Stimulated activated CD4-positive, alpha-beta T cell treated with anti-CD3 and anti-CD28 coated beads, Interleukin-15, amount 100 ng/mL, for 1 hour (primary cell): ENCODE measurements at places on chromosomes 16 and 17.

- DNase-seq = no peak
Measured at GRCh38 chr16:10961231-10961630, 16.9 kb downstream of the CLEC16A start.

DNA sequence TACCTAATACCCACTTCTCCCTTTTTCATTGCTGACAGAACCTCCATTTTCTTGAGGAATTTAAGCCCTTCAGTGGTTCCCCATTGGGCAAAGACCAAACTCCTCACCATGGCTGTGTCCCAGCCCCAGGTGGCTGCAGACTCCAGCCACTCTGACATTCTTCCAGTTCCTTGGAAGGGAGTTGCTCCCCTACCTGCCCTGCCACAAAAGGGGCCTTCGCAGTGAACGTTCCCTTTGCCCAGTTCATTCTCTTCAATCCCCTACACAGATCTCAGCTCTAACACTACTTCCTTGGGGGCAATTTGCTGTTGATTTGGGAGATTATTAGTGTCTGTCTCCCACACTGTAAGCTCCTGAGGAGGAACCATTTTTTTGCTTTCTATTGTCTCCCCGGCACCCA is 3.2 kb upstream of the AKTIP start:
- no peak for DNase-seq

- DNase-seq = no peak
Measured at GRCh38 chr17:82917699-82918345, 78.0 kb upstream of the ZNF750 start.

- no peak for DNase-seq
Measured at GRCh38 chr16:57411362-57411976, 6.9 kb downstream of the CCL17 start.

DNA sequence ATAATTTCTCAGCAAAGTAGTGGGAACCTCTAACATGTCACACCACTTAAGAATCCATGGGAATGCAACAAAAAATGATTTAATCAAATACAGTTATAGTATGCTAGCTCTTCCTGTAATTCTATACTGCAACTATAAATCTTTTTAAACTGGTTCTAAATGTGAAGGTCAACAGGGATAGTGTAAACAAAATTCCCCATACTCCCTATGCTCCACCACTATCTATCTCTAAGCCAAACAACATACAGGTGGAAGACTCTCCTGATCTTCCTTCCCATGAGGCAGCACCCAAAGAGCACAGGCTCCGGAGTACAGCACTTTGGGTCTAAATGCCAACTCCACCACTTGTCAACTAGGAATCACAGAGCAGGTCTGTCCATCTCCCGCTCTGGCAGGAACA is 4.4 kb downstream of the XPO6 start:
- DNase-seq = no peak

GRCh38 chr17:16085066-16085699 is 85.6 kb downstream of the TTC19 start:
- DNase-seq = no peak

DNA sequence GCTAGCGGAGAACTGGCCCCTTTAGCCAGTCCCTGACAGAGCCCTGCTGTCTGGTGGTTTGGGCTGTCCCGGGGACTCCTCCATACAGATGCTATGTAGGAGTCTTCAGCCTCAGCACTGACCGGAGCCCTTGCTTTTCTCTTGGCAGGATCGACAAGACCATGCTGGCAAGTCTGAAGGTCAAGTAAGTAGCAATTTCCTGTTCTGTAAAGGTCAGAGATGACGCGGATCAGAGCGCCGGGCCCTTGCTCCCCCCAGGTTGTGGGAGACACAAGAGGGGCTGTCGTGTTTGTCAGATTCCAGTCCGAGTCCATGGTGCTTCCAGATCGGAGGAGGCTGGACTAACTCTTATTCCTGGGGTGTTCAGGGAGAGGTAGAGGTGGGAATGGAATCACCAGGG is 4.1 kb downstream of the RAP1GAP2 start:
- no peak for DNase-seq

GRCh38 chr17:79565606-79566250 is 45.1 kb downstream of the RBFOX3 start:
- DNase-seq = no peak

GRCh38 chr16:30775131-30775391 is 11.9 kb downstream of the ZNF629 start:
- no peak for DNase-seq

DNA sequence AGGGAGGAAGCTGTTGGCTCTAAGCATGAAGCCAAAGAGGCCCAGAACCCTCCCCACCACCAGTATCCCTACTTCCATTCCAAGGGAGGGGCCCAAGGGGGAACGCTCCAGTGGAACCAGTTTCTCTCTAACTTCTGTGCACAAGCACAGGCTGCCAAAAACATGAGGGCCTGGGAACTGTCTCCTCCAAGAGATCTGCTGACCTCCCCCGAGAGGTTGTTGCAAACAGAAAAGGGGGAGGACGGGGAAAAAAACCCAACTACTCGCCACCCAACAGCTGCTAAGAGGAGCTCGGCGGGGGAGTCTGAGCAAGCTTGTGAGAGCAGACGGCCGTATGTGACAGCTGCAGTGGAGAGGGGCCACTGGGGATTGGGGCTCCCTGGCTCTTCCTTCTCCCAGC is 15.7 kb upstream of the SLC35B1 start:
- DNase-seq = no peak

DNA sequence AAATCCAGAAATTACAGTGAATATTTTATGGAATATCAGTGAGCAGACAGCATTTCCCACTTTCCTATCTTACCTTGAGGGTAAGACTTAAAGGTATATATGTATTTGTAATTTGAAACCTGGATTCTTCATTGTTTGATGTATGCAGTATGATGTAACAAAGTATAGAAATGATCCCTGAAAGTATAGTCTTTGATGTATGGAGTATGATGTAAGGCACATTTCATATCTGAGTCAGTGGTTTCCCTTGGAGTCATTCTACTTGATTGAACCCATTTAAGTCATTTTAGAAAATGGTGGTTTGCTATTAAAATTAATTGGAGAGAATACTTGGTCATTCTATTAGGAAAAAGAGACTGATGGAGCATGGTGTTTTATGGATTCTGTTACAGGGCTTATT is 10.1 kb downstream of the AMZ2 start:
- DNase-seq = no peak

DNA sequence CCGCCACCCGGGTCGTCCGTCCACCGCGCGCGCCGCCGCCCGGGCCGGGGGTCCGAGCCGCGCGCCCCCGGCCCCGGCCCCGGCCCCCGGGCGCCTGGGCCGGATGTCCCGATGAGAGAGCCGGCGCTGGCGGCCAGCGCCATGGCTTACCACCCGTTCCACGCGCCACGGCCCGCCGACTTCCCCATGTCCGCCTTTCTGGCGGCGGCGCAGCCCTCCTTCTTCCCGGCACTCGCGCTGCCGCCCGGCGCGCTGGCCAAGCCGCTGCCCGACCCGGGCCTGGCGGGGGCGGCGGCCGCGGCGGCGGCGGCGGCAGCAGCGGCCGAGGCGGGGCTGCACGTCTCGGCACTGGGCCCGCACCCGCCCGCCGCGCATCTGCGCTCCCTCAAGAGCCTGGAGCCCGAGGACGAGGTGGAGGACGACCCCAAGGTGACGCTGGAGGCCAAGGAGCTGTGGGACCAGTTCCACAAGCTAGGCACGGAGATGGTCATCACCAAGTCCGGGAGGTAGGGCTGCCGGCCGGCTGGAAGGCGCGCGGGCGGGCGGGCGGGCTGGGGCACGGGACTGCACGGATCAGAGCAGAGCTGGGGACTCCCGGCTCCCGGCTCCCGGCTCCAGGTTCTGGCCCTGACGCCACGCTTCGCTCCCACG is 548 bp downstream of the TBX2 start:
- DNase-seq = no peak

DNA sequence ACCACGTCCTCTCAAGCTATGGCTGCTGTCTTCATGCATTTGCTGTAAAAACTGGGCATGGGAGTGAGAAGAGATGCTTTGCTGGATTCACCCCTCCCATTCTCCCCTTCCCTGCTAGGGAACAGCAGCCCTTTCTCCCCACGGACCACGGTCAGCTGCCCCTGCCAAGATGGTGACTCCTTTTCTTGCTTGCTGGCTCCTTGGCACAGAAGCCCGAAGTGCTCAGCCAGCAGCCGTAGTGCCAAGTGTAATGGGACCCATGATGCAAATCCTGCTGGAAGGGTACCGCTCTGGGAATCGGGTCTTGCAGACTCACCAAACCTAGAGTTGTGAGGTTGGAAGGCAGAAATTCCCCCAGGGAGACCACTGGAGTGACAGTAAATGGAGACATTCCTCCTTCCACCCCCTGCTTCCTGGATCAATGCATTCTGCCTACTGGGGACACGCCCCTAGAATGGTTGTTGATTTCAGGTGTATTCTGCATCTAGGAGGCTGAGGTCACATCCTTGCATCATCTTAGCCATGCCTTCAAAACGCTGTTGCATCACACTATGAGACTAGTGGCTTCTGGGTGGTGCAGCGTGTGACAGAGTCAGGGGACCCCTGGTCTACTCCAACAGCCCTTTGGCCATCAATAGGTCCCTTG is 63.0 kb upstream of the CBX4 start:
- no peak for DNase-seq

DNA sequence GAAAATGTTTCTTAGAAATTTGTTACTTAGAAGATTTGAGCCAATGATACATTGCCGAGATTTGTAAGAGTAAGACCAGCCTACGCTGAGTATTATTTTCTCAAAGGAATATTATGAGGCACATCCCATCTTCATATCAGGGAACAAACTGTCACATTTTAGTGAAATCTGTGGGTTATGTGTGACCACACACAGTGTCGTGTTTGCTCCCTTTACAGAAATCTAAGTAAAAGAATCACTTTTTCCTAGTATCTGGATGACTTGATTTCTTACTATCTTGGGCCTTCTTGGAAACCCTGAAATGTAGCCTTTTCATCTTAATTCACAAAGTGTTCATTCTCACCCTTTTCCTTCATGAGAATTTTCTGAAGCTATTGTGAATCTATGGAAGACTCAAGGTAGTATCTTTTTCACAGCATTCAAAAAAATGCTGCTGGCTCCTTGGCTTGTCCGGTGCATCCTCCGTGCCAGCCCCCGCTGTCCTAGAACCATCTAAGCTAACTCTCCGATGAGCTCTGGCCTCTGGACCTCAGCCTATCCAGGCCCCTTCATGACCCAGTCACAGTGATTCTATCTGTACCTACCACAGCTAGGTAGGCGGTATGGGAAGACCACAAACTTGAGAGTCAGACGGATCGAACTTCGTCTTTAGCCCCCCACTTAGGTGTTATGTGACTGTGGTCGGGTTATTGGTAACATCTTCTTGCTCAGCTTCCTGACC is 524.3 kb downstream of the MAF start:
- no peak for DNase-seq

GRCh38 chr16:65314627-65315008 is 192.8 kb upstream of the CDH11 start:
- no peak for DNase-seq

- DNase-seq = no peak
Measured at GRCh38 chr17:69722518-69722917, 308.0 kb downstream of the MAP2K6 start.

GRCh38 chr16:27109666-27110523 is 43.2 kb downstream of the C16orf82 start:
- peak; percentile 79 for DNase-seq

DNA sequence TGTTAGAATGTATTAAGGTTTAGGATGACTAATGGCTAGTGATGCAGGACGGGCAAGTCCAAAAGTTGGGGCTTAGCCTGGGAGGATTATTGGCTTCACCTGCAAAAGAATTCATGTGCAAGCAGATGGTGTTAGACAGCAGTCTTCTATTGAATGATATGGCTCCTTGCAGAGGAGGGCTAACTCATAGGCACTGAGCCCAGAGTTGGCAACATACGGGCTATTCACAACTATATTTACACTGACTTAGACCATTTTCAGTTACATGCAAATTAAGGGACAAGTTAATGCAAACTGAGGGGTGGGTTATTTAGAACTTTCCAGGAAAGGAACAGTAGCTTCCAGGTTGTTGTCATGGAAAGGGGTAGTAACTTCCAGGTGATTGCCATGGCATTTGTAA is 1017.1 kb upstream of the EEF2KMT start:
- no peak for DNase-seq

GRCh38 chr16:75058806-75059205 is 57.8 kb downstream of the LDHD start:
- DNase-seq = no peak

DNA sequence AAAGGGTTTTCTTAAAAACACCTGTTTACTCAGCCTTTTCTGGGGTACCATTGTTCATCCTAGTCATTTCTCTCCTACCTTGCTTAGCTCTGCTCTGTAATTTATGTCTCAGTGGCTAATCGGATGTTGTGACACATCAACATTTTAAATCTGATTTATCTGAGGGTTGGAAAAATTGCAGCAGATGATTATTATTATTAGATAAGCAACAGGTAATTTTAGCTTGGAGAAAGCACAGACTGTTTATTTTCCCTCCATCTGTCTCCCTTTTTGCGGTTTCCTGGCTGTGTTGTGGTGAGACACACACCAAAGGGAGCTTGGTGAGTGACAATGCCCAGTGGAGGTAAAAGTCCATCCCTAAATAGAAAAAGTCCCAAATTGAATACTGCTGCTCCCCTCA is 389.9 kb downstream of the UTP18 start:
- DNase-seq = no peak

GRCh38 chr16:12426122-12426521 is 377.6 kb downstream of the CPPED1 start:
- DNase-seq = no peak

- no peak for DNase-seq
Measured at GRCh38 chr17:75722076-75722475, 817 bp downstream of the ITGB4 start.

DNA sequence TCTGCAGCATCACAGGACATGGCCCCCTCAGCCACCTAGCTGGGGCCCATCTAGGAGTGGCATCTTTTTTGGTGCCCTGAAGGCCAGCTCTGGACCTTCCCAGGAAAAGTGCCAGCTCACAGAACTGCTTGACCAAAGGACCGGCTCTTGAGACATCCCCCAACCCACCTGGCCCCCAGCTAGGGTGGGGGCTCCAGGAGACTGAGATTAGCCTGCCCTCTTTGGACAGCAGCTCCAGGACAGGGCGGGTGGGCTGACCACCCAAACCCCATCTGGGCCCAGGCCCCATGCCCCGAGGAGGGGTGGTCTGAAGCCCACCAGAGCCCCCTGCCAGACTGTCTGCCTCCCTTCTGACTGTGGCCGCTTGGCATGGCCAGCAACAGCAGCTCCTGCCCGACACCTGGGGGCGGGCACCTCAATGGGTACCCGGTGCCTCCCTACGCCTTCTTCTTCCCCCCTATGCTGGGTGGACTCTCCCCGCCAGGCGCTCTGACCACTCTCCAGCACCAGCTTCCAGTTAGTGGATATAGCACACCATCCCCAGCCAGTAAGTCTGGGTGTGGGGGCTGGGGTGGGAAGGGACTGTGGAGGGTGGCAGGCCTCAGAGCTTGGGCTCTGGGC is 22.0 kb downstream of the RARA start:
- no peak for DNase-seq

GRCh38 chr17:81978524-81979298 is 1.3 kb downstream of the ASPSCR1 start:
- no peak for DNase-seq

DNA sequence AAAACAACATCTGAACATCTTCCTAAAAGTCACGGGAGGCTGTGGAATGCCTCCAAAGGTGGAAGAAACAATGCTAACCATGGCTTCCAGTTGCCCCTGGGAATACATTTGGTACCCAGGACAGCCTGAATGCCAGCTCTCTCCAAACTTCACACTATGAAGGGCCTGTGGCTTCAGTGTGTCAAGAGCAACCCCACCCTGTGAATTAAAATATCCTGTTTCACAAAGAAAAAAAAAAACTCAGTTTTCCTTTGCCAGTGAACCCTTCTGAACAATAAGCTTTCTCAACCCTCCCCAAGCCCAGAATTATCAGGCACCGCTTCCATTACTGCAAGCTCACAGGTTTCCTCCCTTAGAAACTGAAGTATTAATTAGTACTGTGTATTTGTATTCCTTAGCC is 69.8 kb downstream of the SLC39A11 start:
- DNase-seq = no peak
